ENCODE measurements at places on chromosomes 16 and 17.

GRCh38 chr16:84088695-84089395 is 27.9 kb downstream of the MBTPS1 start:
- no peak for DNase-seq

DNA sequence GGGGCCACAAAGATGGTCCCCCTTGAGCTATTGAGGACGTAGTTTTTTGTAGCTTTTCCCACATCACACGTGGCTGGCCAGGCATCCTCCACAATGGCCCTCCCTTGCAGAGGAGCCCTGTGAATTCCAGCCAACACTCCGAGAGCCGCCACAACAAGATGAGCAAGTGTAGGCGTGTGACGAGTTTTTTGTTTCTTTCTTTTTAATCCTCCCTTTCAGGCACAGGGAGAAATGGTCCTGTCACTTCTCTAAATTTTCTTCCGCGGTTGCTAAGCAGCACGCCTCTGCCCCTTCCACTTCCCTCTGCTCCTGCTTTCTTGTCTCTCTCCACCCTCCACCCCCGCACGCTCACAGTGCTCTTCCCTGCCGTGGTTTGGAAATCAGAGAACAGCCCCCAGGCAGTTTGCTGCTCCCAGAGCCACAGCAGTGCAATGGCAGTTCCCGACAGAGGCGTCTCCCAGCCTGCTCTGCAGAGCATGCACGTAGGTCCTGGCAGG is 68.0 kb upstream of the MRTFB start:
- no peak for DNase-seq

DNA sequence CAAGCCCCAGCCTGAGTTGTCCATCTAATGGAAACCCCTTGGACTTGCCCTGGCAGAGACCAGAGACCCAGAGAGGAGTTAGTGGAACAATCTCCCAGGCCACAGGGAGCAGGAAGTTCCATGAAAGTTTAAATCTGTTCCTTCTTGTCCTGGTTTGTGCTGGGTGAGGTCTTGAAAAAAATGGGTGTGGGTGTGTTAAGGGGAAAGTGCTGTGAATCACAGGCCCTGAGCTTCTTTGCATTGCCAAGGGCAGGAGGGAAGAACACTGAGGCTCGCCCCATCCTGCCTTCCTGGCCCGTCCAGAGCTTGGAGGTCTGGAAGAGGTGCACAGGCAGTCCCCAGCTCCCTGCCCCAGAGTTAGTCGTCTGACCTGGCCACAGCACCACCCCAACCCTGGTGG is 2.3 kb downstream of the ADORA2B start:
- no peak for DNase-seq

GRCh38 chr16:75452464-75453190 is 11.9 kb downstream of the TMEM170A start:
- DNase-seq, result no peak

DNA sequence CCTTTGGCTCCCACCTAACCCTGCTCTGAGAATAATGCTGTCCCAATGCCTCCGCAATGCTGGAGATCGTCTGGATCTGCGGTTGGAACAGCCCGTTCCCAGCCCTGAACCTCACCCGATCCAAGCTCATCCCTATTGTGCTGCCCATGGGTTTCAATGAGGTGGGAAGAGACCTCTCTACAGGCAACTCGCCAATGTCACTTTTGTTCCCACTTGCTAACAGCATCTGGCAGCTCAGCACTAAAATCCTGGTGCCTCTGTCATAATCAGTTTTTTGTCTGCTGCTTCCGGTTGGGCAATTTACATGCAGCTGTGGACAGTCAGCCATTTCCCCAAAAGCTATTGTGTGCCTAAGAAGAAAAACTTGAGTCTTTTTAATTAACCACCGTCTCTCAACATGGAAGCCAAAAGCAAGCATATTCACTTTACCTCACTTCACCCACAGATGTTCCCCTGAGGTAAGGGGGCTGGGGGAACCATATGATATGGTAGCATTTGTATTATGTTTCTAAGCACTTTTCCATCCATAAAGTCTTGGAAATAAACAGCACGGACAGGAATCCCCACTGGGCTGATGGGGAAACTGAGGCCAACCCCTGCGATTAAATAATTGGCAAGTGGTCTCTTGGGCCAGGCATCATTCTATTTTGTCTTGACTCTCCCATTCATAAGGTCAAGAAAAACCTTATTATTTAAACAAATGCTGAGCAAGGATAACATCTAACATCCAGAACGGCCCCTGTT is 159.2 kb upstream of the CDH5 start:
- DNase-seq, result no peak

DNA sequence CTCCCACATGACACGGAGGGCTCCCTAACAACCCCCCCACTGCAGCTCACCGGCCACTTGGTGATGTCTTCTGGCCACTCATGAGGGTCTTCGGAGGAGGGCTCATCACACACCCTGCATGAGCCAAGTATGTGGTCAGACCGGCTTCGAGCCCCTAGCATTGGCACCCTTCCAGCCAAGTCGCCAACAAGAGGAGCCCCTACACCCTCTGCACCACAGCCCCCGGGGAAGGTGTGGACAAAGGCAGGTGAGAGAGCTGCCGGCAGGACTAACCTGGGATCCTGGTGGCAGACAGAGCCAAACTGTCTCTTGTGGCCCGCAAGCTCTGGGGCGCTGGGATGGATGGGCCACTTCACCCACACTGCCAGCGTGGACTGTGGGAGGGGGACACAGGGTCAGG is 6.5 kb downstream of the SNRNP25 start:
- DNase-seq, result no peak

GRCh38 chr16:85285681-85286065 is 173.4 kb upstream of the CIBAR2 start:
- no peak for DNase-seq

DNA sequence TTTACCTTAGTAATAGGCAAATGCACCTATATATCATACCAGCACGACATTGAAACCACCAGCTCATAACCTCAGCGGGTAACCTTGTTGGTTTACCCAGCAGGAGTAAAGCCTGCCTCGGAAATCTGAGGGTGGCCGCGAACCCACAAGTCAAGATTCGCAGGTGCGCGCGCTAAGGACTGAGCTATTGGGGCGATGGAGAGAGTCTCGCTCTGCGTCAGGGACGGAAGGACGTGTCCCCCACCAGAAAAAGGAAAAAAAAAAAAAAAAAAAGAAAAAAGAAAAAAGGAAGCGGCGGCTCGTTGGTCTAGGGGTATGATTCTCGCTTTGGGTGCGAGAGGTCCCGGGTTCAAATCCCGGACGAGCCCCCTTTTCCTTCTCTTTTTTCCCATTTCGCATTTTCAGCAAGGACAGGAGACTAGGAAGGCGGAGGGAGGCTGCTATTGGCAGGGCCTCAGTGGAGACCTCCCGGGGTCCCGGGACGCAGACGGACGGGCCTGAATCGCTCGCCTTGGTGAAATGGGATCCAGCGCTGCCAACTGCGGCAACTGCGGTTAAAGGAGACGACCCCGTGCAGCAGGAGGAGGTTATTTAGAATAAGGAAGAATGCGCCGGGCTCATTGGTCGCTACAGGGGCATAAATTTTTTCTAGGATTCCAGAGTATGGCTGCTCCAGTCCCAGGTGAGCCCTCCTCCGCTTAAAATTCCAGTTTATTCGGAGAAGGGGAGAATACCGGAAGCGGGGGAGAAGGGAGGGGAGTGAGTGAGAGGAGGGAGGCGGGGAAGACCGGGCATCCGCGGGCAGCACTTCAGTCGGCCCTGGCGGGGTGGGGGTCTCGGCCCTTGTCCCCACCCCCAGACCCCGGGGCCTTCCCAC is at the start of gene OR1F1:
Gene OR1F1 (plus strand): TSS at position 407 of the 877 bp plus-strand sequence.
- DNase-seq, result no peak

GRCh38 chr16:53812914-53813313 is 109.0 kb downstream of the FTO start:
- no peak for DNase-seq

GRCh38 chr17:4474093-4474492 is 24.6 kb upstream of the SPNS2 start:
- DNase-seq, result no peak

DNA sequence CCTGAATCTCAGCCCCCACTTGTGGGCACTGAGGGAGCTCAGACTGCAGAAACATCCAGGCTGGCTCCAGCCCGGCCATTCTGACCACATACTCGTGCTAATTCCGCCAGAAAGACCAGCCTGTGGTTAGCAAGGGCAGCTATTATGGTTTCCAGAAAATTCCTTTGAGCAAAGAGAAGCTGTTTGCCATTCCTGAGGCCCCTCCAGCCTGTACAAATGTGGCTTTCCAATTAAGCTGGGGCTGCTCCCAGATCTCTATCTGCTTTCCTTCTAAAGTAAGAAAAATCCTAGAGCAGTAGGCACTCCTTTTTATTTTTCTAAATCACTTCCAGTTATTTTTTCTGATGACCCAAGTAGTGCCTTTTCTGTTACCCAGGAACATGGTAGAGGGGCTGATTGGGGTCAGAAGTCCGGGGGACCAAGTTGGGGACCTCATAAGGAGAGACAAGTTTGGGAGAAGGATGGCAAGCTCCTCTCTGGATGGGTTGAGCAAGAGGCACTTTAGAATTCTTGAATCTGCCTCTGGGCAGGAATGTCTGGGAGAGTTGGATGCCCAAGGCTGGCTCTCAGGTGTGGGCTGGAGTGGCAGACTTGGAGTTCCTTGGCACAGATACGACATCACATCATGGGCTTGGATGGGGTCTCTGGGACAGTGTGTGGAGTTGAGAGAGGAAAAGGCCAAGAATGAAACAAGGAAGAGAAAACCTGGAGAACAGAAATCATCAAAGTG is 83.3 kb upstream of the TNRC6C start:
- no peak for DNase-seq

GRCh38 chr16:71428883-71429282 is 13.0 kb downstream of the TLE7 start:
- DNase-seq, result no peak

- no peak for DNase-seq
Measured at GRCh38 chr17:7557147-7557764, 1.3 kb upstream of the TNFSF13 start.

- no peak for DNase-seq
Measured at GRCh38 chr17:21218101-21218500, 4.1 kb upstream of the TMEM11 start.

Data from stimulated activated CD8-positive, alpha-beta memory T cell treated with anti-CD3 and anti-CD28 coated beads, Interleukin-4, amount 100 ng/mL, for 1 hour (primary cell).